ENCODE measurements at places on chromosomes 13 and 19. TPM values are rescaled to one million over a fixed set of nuclear protein-coding genes. Genes with fewer than 3 reads are reported as not detected.

The HSPB6 gene
- 457 TPM for polyA plus RNA-seq

The ZNF792 gene
- polyA plus RNA-seq: 2.2 TPM

The ATP4A gene
- polyA plus RNA-seq: not detected

The FXYD3 gene
- 1.1 TPM for polyA plus RNA-seq

The ZNF415 gene
- 17.6 TPM for polyA plus RNA-seq

The CD209 gene
- polyA plus RNA-seq: 0.75 TPM

The CASP14 gene
- not detected for polyA plus RNA-seq

The FGF22 gene
- polyA plus RNA-seq: 0.11 TPM

The SLC25A23 gene
- 64.4 TPM for polyA plus RNA-seq

The KLK15 gene
- polyA plus RNA-seq: not detected

The CRLF1 gene
- polyA plus RNA-seq: 50.2 TPM

The ZFP82 gene
- 3.0 TPM for polyA plus RNA-seq

Data from heart left ventricle (tissue), 16 donors.